Subcutaneous preadipocyte (primary cell): ENCODE measurements at places on chromosomes 4 and X. TPM values are rescaled to one million over a fixed set of nuclear protein-coding genes. Genes with fewer than 3 reads are reported as not detected.

The SHROOM4 gene
- 0.37 and 0.39 TPM in 2 replicates for total RNA-seq

The CBLL2 gene
- total RNA-seq = not detected in 2 replicates

The UGT2B11 gene
- not detected in 2 replicates for total RNA-seq

The FHIP1A gene
- total RNA-seq = under 0.01 TPM in 1 of 2 replicates, not detected in the other

The GAB1 gene
- 8.8 and 11.7 TPM in 2 replicates for total RNA-seq
